Upper lobe of left lung (tissue), 6 donors: ENCODE measurements at places on chromosomes 5 and 9. TPM values are rescaled to one million over a fixed set of nuclear protein-coding genes. Genes with fewer than 3 reads are reported as not detected.

- H3K36me3 ChIP-seq = no peaks in the 10 kb centered on the region
- no peak overlapping the region for H3K4me3 ChIP-seq
- H3K27ac ChIP-seq = no peak overlapping the region
- peaks cover 6% of the 10 kb centered on the region for H3K4me1 ChIP-seq
Observed at GRCh38 chr9:123033864-123034601, 566 bp downstream of the GPR21 start.

DNA sequence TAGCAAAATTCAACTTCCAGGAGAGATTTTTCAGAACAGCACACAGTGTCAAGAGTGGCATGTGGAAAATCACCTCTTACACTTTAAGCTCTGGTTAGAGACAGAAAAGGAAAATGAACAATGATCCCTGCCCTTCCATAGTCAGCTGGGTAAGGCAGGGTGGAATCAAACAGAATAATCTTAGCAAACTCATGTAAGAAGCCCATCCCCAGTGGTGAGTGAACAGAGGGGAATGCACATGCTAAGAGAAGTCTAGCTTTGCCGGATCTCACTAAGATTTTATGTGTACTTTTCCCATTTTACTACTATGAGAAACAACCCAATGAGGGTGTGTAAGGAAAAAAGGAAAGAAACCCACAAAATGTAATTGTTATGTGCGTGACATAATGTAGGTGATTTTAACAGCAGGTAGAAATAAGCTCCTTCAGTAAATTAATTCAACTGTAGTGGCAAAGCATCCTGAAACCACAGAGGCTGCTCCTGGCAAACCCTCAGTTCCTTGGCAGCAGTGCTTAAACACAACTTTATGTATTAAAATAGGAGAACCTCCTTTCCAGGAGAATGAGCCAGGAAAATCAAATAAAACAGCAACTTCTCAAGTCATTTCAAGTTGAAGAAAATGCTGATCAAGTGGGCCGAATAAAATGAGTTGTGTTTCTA lies 366.0 kb upstream of the TRPC7 start:
- H3K27ac ChIP-seq = no peak overlapping the region
- H3K27me3 ChIP-seq = no peaks in the 10 kb centered on the region
- no peak overlapping the region for H3K4me3 ChIP-seq
- no peaks in the 10 kb centered on the region for H3K36me3 ChIP-seq
- no peak for DNase-seq

GRCh38 chr5:108858959-108859358 lies 111.3 kb downstream of the FER start:
- no peaks in the 10 kb centered on the region for H3K36me3 ChIP-seq
- no peaks in the 10 kb centered on the region for H3K27me3 ChIP-seq

DNA sequence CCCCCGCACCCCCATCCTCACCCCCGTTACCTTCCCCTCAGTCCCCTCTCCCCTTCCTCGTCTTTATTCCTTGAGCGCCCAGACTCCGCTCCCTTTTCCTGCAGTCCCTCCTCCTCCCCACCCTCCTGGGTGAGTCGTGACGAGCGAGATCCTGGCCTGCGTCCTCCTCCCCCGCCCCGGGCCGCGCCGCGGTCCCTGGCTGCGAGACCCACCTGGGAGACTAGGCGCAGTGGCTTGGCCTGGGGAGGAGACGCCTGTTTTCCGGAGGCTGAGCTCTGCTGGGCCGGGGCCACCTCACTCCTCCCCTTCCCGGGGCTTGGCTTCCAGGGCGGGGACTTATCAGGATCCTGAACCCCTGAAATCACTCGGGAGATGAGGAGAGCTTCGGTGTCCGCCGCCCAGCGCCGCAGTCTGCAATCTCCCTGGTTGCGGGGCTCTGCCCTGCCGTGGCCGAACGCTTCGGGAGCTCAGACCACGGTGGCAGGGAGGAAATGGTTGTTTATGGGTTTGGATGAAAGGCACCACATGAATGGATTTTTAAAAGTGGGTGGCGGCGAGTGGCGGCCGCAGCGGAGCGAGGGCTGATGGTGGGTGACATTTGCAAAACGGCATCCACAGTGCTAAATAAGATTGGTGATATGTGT lies 984 bp downstream of the STXBP1 start:
- peaks cover 38% of the 10 kb centered on the region for H3K4me1 ChIP-seq
- H3K27me3 ChIP-seq = peaks cover 4% of the 10 kb centered on the region
- no peaks in the 10 kb centered on the region for H3K36me3 ChIP-seq
- peak overlapping the region; percentile 89 for H3K4me3 ChIP-seq
- peak overlapping the region; percentile 98 for H3K27ac ChIP-seq
- DNase-seq = peak; percentile 83

- H3K4me3 ChIP-seq = no peak overlapping the region
- H3K27me3 ChIP-seq = peaks cover under 1% of the 10 kb centered on the region
- no peak for DNase-seq
- H3K27ac ChIP-seq = no peak overlapping the region
- H3K4me1 ChIP-seq = peaks cover 13% of the 10 kb centered on the region
Observed at GRCh38 chr9:132973713-132974112, 4.8 kb upstream of the GFI1B start.

DNA sequence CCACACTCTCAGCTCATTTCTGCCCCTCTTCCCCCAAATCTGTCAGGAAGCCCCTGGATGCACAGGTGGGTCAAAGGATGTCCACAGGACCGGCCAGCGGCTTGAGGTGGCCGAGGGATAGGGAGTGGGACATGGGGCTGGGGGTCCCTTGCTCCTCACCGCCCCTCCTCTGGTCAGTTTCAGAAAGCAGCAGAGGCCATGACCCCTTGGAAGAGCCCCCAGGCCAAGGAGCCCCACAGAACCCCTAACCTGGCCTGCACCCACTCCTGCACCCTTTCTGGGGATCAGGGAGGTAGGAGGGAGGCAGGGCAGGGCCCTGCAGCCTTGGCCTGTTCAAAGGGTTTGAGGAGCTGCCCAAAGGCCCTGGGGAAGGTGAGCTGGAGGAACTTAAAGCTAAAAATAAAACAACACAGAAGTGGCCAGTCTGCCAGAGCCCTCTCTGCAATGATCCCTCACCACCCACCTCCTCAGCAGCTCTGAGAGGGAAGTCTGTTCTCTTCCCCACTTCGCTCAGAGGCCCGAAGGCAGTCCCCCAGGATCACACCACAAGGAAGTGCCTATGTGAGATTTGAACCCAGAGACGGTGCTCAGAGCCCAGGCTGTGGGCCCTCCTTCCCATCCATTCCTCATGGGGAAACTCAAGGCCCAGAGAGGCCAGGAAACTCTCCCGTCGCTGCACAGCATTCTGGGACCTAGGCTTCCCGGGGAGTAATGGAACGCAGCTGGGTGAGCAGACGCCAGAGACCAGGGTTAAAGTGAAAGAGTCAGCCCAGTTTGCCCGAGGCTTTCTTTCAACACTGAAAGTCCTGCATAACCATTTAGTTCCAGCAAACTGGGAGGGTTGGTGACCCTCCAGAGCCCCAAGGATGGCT lies 910 bp downstream of the ENG start:
- H3K4me1 ChIP-seq = peaks cover 39% of the 10 kb centered on the region
- DNase-seq = no peak
- H3K4me3 ChIP-seq = peak overlapping the region; percentile 78
- H3K27ac ChIP-seq = peak overlapping the region; percentile 91
- no peaks in the 10 kb centered on the region for H3K27me3 ChIP-seq

- H3K36me3 ChIP-seq = no peaks in the 10 kb centered on the region
- no peaks in the 10 kb centered on the region for H3K27me3 ChIP-seq
- H3K27ac ChIP-seq = no peak overlapping the region
- H3K4me3 ChIP-seq = no peak overlapping the region
- no peaks in the 10 kb centered on the region for H3K4me1 ChIP-seq
Observed at GRCh38 chr9:134272302-134273023, 53.8 kb upstream of the RXRA start.

- DNase-seq = no peak
- no peaks in the 10 kb centered on the region for H3K36me3 ChIP-seq
- no peaks in the 10 kb centered on the region for H3K27me3 ChIP-seq
- no peak overlapping the region for H3K27ac ChIP-seq
Observed at GRCh38 chr5:10663489-10664179, 97.4 kb downstream of the DAP start.

DNA sequence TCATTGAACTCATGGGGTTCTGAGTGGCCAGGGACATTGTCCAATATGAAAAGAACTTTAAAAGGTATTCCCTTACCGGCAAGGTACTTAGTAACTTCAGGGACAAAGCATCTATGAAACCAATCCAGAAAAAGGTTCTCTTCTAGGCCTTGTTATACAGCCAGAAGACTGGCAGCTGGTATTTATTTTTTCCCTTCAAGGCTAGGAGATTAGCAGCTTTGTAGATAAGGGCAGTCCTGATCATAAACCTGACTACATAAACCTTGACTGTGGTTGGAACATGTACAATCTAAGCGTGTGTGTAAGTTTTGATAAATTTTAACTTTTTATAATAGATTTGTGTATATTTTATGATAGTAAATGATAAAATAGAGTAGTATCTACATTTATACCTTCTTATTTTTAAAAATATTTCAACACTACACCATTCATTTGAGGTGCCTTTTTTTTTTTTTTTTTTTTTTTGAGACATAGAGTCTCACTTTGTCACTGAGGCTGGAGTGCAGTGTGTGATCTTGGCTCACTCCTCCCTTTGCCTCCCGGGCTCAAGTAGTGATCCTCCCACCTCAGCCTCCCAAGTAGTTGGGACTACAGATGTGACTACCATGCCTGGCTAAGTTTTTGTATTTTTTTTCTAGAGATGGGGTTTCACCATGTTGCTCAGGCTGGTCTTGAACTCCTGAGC lies 24.5 kb downstream of the RANBP17 start:
- H3K27ac ChIP-seq = no peak overlapping the region
- no peaks in the 10 kb centered on the region for H3K36me3 ChIP-seq
- H3K27me3 ChIP-seq = no peaks in the 10 kb centered on the region

The SHISAL2B gene
- total RNA-seq = not detected

The SLC36A3 gene
- not detected for total RNA-seq

The HRCT1 gene
- total RNA-seq = 10.2 TPM

The NPM1 gene
- total RNA-seq = 289 TPM

The MOB3B gene
- total RNA-seq = 6.4 TPM

The FOXD4L5 gene
- not detected for total RNA-seq
